ENCODE measurements at places on chromosomes 3 and 15.

DNA sequence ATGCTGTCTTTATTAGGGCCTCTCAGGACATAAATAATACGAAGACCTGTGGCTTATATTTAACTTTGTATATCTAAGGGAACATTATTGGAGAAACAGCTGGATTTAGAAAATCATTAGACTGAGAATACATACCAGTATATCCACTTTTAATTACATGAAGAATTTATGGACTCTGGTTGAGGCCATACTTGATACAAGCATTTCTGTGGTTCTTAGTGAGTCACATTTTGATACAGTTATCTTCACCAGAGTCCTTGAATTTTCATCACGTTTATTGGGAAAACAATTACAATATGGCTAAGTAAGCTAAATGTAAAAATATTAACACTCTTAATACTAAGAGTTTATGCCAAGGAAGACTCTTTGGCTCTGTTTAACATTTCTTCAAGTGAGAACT lies 9.9 kb downstream of the KIF23 start:
- no peak for DNase-seq

DNA sequence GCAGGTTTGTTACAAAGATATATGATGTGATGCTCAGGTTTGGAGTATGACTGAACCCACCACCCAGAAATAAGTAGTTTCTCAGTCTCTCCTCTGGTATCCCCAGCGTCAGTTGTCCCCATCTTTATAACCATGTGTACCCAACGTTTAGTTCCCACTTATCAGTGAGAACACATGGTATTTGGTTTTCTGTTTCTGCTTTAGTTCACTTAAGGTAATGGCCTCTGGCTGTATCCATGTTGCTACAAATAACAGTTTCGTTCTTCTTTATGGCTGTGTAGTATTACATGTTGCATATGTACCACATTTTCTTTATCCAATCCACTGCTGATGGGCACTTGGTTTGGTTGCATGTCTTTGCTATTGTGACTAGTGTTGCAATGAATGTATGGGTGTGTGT lies 132.3 kb downstream of the LMLN start:
- no peak for DNase-seq

DNA sequence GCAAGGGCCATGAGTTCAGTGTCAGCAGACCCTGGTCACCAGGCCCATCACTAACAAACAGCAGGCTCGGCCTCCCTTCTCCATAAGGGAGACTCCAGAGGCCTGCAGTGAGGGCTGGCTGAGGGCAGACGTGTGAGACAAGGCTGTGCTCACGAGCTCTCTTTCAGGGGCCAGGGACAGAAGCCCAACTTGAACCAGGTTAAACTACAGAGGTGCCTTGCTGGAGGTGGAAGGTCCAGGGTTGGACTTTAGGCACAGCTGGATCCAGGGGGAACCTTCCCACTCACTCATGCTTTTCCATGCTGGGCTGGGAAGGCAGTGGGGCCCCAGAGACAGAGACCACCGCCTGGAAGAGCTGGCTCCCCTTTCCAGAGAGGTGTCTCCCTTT lies 19.0 kb downstream of the CFAP100 start:
- no peak for DNase-seq

- peak; percentile 56 for DNase-seq
Observed at GRCh38 chr15:73601451-73602445, 31.4 kb downstream of the NPTN start.

DNA sequence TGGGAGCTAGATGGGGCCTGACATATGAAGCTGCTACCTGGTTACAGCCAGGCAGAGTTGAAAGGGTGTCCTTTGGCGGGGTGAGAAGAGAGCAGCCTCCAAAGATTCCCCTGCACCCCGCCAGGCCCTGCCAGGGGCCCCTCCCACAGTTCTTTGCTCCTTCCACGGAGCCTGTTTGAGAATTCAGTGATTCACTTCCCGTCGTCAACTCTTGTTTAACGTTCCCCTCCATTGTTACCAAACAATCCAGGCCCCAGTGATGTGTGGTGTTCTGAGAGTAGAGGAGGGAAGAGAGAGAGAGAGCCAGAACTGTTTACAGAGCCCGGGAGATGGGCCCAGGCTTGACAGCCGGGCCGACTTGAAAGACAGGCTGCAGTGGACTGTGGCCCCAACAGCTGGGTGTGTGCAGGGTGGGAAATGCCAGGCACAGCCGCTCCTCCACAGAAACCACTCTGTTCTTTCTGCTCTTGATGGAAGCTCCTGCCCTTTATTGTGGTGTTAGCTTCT lies 81.5 kb downstream of the SMAD3 start:
- DNase-seq = peak; percentile 95

DNA sequence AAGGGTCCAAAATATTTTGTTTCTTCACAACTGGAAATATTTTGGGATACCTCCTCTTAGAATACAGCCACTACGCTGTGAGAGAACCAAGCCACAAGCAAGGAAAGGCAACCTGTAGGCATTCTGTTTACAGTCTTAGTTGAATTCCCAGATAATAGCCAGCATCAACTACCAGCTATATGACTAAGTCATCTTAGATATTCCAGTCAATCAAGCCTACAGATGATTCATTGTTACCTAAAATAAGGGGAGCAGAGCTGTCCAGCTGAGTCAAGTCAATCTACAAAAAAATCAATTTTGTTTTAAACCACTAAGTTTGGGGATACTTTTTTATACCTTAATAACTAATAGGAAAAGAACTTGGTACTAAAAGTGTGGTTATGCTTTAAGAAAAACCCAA lies 526.4 kb upstream of the DPPA4 start:
- peak; percentile 2 for DNase-seq

GRCh38 chr15:47177177-47177576 lies 540.1 kb upstream of the SEMA6D start:
- no peak for DNase-seq

- DNase-seq = no peak
Observed at GRCh38 chr15:60679256-60679655, 200.3 kb upstream of the ICE2 start.

GRCh38 chr3:27289769-27290413 lies 79.3 kb downstream of the NEK10 start:
- no peak for DNase-seq

DNA sequence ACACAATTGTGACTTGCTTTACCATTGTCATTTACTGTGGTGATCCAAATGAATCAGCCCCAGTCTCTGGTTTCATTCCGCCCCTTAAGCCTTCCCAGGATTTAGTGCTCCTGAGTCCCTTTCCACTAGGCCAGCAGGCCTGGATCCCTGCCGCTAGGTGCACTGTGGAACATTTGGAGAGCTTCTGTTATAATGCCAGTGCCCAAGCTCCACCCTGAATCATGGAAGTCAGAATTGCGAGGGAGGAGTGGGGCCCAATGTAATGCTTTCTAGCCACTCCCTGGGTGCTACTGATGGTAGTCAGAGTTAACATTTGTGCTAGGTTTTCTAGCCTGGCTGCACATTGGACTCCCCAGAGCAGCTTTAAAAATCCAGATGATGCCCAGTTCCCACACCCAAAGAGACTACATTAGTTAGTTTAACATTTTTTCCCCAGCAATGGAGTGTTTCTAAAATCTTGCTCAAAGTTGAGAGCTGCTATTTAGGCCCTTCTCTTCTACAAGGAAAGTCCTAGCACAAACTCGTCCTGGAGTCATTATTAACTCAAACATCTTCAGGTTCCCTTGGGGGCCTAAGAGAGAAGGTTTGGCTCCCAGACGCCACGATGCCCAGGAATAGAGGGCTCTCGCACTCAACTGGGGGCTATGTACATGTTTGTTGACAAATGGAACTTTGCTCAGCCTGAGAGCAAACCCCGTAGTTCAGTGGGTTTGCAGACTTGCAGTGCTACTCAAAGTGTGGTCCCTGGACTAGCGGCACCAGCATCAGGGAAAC lies 366.7 kb upstream of the PROK2 start:
- no peak for DNase-seq

GRCh38 chr15:71883447-71883846 lies 73.1 kb downstream of the NR2E3 start:
- DNase-seq = no peak

- DNase-seq = peak; percentile 60
Observed at GRCh38 chr3:159266779-159267178, 464.9 kb downstream of the MFSD1 start.

DNA sequence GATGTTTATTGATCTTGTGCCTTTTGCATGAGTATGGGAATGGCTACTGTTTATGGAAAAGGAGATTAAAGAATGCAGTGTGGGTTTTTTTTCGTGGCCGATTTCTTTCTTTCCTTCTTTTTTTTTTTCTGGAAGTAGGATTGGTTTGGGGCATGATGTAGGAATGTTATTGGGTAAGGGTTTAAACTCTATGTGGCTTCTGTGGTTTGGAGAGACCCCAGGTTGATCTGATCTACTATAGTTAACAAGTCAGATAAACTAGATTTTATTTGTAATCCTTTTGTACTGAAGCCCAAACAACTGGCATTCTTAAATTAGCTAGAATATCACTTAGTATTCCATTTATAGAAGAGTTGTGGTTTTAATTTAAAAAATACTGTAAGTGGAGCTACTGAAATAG lies 304.8 kb downstream of the LPP start:
- DNase-seq = no peak

- DNase-seq = no peak
Observed at GRCh38 chr3:43319794-43320193, 33.5 kb downstream of the SNRK start.
